ENCODE measurements at places on chromosomes 5 and 9.

DNA sequence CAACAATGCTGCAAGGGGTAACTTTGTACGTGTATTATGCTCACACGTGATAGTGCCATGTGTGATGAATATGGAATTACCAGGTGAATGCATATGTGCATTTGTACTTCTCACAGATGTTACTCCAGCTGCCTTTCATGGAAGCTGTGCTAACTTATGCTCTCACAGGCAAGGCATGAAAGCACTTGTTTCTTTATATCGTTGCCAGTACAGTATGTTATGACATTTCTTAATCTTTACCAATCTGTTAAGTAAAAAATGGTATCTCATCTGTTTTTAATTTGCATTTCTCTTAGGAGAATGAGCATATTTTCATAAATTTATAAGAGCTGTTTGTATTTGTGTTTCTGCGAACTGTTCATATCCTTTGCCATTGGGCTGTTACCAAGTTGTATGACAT is 311.8 kb upstream of the DMRT1 start:
- no peak for DNase-seq

GRCh38 chr5:118326481-118327045 is 661.8 kb downstream of the DTWD2 start:
- DNase-seq: peak; percentile 5

DNA sequence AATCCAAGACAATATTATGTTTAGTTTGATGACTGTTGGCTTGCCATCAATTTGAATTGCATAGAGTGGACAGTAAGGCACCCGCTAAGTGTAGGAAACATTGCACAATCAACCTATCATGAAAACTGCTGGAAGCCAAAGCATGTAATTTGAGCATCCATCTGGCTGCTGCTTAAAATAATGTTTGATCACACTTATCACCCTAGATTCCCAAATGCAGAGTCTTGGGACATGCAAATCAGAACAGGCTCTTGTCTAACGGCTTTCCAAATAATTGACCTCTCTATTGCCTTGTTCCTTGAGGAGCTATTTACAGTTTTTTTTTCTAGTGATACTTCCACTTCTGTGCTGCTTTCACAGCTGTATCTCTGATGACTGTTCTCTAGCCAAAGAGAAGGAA is 342.1 kb downstream of the PRR16 start:
- DNase-seq: no peak

- DNase-seq: no peak
Observed at GRCh38 chr5:163089926-163090325, 347.5 kb upstream of the CCNG1 start.

DNA sequence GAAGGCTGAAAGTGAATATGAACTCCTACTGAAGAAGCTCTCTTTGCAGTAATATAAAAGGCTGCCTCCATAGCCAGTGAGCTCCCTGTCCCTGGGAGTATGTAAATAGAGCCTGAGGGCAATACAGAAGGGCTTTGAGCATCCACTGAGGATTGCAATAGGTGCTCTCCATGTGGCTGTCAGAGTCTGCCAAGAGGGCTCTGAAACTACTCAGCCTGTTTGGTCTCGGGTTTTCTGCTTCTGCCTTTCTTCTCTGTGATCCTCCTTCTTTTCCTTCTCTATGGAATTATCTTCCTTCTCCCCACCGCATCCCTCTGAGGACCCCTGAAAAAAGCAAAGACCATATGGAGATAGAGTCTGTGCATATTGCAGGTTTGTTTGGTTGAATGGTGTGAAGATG is 69.4 kb downstream of the PCDH1 start:
- no peak for DNase-seq

- peak; percentile 76 for DNase-seq
Observed at GRCh38 chr5:14208071-14209021, 65.2 kb downstream of the TRIO start.

DNA sequence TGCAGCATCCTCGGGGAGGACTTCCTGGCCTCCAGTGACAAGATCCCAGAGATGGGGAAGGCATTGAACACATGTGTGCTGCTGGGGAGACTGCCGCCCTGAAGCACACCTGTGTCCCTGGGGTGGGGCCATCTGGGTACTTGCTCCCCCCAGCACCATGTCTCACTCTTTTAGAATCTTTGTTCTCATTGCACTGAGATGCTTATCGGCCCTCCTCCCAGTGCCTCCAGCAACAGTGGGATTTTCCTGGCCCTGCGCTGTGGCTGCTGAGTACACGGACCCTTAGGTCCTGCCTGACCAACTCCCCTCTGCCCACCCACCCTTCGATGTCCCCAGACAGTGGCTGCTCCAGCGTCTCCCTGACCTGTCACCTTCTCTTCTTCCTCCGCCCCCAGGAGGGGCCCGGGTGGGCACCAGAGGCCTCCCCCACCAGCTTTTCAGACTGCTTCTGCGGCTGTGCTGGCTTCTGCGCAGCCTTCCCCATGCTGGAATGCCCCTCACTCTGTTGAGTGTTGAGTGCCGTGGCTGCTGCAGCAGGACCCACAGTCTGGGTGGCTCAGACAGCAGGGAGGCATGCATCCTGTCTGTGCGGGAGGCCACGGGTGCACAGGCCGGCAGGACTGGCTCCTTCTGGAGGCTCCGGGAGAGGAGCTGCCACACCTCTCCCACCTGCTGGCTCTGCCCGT is 145.9 kb upstream of the IRX2 start:
- DNase-seq: no peak

- no peak for DNase-seq
Observed at GRCh38 chr5:14869233-14869632, 2.3 kb downstream of the ANKH start.

GRCh38 chr9:4734150-4734549 is 6.9 kb downstream of the AK3 start:
- no peak for DNase-seq

- DNase-seq: no peak
Observed at GRCh38 chr5:88393716-88394535, 125.3 kb upstream of the TMEM161B start.

DNA sequence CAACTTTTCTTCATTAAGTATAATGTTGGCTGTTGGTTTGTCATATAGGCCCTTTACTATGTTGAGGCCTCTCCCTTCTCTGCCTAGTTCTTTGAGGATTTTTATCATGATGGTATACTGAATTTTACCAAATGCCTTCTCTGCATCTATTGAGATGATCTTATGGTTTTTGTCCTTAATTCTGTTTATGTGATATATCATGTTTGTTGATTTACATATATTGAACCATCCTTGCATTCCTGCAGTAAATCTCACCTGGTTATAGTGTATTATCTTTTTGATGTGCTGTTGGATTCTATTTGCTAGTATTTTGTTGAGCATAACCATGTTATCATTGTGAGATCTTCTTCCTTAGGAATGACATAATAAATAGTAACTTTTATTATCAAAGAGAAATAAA is 362.9 kb downstream of the CCDC171 start:
- no peak for DNase-seq

DNA sequence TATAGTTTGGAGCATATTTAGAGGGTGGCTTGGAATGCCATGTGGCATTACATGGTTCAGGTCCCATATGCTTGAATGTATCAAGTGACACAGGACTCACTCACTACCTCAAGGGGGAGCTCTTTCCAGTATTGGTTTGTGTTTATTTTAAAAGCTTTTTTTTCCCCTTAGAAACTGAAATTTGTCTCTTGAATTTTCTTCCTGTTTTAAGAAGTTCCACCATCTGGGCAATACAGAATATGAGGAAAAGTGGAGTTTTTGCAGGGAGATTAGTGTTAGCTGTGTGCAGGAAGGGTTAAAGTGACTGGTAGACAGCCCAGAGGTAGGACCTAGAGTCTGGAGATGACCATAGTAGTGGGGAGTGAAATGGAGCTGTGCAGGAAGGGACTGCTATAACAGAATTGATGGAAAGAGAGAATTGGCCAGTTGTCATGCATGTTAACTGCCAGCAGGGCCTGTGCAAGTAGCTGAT is 36.6 kb downstream of the CTNNA1 start:
- no peak for DNase-seq

- DNase-seq: no peak
Observed at GRCh38 chr5:151215546-151215880, 8.4 kb downstream of the CCDC69 start.

- peak; percentile 79 for DNase-seq
Observed at GRCh38 chr9:16044579-16044881, 491.7 kb downstream of the CCDC171 start.

DNA sequence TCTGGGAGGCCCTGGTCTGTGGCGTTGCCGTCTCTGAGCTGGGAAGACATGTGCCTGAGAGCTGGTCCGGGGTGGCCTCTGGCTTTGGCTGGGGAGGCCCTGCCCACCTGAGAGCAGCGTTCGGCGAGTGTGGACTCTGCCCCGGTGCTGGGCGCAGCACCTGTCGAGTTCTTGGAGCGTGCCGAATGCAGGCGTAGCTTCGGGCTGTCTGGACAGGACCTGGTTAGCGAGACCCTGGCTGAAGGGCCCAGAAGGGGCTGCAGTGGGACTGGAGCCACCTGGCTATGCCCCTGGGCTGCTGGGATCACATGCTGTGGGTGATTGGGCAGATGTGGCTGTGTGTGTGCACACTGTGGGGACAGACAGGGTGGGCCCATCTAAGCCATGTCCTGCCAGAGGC is 56.5 kb downstream of the RXRA start:
- DNase-seq: no peak

GRCh38 chr5:166428264-166428803 is 1863.1 kb upstream of the WWC1 start:
- DNase-seq: no peak

DNA sequence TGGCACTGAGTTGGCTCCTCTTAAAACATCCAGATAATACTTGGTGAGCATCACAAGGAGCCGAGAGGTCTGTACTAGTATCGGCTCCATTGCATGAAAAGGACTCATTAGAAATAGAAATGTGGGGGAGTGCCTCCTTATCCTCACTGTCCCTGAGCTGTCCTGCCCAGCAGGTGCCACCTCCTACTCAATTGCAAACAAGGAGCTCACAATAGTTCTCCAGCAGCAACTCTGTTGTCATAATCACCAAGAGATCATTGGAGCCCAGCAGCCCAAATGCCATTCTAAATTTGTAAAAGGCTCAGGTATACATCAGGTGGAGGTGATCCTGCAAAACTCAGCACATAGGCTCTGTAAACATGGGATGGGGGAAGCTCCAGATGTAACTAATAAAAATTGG is 99.1 kb downstream of the PLK2 start:
- no peak for DNase-seq

- DNase-seq: no peak
Observed at GRCh38 chr9:90259311-90260246, 383.0 kb downstream of the DIRAS2 start.

DNA sequence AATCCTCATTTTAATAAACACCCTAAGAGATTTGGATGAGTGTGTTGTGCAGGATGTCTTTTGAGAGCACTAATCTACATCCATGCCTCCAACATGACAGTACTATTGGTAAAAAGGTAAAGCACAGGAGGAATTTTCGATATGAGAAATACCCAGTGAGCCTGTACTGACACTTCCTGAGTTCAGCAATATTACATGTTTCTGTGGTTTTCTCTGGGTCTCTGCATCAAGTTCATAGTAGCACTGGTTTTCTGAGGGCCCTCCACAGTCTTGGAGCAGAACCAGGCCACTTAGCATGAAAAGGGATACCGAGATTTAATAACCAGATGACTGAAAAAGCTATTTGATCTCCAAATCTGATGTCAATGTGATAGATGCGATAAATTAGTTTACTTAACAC is 524.1 kb downstream of the TMEM38B start:
- DNase-seq: no peak

DNA sequence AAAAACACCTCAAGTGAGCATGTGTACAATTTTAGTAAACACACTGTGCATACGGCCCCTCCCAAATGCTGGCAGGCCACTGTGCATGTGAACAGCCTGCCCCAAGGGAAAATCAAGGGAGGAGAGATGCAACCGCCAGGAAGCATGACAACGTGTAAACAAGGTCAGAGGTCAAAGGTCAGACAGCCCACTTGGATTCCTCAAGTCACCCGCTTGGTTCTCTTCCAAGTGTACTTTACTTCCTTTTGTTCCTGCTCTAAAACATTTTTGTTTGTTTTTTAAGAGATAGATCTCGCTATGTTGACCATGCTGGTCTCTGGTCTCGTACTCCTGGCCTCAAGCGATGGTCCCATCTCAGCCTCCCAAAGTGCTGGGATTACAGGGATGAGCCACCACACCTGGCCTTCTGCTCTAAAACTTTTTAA is 126.7 kb upstream of the SHB start:
- DNase-seq: peak; percentile 25

DNA sequence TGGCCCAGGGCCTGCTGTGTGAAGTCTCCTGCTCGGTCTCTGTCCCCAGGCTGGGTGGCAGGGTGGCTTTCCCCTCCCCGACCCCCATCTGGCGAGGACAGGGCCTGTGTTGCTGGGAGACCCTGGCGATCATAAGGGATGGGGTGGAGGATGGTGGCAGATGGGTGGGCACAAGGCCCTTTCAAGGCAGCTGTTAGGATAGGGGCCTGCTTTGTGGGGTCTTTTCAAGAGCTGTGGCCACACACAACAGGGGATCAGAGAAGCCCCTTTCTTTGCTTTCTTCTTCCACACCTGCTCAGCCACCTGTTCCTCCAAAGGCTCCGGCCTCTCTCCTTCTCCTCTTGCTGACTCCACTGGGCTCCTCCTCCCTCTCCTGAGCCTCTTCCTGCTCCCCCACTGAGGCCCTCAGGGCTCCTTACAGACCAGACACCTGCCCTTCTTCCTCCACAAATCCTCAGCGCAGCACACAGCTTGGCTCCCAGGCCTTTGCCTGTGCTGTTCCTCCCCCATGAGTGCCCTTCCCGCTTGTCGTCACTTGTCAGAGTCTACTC is 15.0 kb upstream of the NEURL1B start:
- no peak for DNase-seq

GRCh38 chr5:176625966-176626875 is 4.1 kb downstream of the SNCB start:
- DNase-seq: no peak

- no peak for DNase-seq
Observed at GRCh38 chr9:91391818-91392217, 30.1 kb upstream of the AUH start.

- DNase-seq: no peak
Observed at GRCh38 chr9:70390933-70391341, 23.5 kb downstream of the KLF9 start.

Data from MG63 (cell line).